Activated CD4-positive, alpha-beta T cell treated with anti-CD3 and anti-CD28 coated beads, Interleukin-2, amount 50 U/mL, for 48 hours (primary cell): ENCODE measurements at places on chromosomes 3 and 15.

- DNase-seq, result no peak
Observed at GRCh38 chr3:183203670-183204069, 41.1 kb upstream of the LAMP3 start.

DNA sequence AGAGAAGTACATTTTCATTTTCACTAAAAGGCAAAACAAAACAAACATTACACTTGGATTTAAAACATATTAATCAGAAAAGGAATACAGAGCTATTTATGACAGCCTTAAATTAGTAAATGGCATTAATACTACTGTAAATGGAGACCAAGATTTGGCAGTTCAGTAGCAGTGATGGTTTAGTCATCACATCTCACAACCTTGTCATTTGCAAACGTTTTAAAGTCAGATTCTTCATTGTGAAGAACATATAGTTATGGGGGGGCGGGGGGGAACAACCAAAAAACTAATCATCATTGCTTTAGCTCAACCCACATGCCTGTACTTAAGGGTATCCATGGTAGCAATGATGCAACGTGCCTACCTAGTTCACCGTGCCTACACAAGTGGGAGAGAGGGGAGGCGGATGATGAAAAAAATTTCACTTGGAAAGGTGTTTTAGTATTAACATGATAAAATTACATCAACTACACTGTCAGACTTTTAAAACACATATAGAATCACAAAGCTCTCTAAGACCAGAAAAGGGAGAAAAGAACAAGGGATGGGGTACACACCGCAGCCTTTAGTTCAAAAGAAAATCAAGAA, 40.1 kb downstream of the DLG1 start:
- no peak for DNase-seq

DNA sequence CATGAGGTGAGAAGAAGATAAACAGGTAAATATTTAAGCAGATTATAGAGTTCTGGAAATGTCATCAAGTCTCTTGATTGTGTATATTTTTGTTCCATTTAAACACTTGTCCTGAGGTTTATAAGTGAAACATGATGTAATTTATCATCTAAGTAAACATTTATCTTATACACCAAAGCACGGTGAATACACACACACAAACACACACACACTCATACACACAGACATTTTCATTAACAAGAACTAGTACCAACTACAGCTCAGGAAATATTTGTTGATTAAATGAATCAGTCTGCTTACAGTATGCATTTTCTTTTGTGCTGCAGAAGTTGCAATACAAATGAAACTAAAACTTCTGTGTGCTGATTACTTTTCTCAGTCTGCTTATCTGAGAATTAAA, 357.3 kb downstream of the ZBTB20 start:
- DNase-seq, result no peak

- DNase-seq, result no peak
Observed at GRCh38 chr3:186421946-186422345, 59.9 kb upstream of the DGKG start.

- DNase-seq, result no peak
Observed at GRCh38 chr3:79521221-79521848, 246.5 kb downstream of the ROBO1 start.

- no peak for DNase-seq
Observed at GRCh38 chr3:46372492-46373359, 2.0 kb downstream of the CCR5 start.

- no peak for DNase-seq
Observed at GRCh38 chr3:54421943-54422342, 299.6 kb downstream of the CACNA2D3 start.

DNA sequence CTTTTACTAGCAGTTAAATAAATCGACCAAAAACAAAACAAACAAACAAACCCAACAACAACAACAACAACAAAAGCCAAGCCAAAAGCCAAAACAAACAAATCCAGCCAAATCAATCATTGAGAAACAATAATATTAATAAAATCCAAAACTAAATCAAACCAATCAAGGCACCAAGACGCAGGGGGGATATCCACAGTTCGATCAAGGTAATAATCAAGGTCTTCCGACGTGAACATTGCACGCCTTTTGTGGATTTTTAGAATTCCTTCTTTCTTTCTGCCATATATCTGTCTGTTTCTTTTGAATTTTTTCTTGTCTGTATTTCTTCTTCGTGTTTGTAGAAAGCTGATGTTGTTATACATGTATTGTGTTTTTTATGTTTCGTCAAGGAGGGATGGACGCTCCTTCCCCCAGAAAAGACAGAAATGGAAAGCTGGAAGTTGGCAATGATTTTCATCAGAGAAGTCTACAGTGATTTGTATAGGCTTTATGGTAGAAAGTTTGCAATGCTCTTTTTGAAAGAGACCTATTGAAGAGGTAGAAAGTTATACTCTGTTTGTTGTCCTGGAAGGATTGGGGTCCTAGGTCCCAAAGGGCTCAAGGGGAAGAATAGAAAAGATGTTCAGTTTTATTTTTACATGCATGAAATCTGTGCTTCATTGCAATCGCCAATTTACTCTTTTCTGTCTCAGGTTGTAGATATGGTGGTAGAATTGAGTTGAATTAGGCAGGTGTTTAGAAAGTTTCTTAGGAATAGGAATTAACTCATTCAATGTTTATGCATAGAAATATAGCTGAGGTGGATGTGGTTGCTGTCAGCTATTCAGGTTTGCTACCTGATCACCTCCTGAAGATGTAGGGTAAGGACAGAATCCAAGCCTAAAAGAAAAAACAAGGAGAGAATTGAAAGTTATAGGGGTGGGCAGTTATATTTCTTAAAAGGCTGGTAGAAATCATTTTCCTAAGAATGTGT, 1.2 kb downstream of the ARPP21 start:
- DNase-seq, result no peak

GRCh38 chr3:194637066-194637465, 3.8 kb upstream of the TMEM44 start:
- DNase-seq, result no peak

DNA sequence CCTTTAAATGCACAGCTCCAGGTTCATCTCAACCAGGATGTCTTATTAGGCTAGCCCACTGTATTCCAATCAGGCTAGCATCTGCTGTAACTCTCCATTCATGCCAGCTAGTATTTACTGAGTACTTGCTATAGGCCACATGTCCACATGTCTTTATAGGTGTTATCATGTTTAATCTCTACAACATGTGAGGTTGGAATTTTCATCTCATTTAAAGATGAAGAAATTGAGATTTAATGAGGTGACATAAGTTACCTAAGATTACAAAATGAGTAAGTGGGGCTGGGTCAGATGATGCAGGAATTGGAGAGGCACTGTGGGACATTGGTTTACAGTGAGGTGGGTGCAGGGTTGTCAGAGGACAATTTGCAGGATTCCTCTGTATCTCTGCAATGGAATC, 2.9 kb downstream of the IFT122 start:
- no peak for DNase-seq

DNA sequence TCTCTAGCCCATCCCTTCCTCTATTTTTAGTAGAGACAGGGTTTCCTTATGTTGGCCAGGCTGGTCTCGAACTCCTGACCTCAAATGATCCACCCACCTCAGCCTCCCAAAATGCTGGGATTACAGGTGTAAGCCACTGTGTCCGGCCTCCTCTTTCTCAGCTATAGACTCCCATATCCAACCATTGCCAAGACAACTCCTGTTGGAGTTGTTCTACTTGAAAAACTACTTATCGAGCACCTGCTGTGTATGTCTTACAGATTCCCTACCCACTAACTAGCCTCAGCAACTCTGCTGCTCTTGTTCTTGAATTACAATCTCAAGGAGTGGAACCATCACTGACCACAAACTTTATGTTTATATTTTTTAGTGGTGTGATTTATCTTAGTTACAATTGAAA, 186.6 kb downstream of the SLC9A9 start:
- DNase-seq, result no peak

- peak; percentile 87 for DNase-seq
Observed at GRCh38 chr3:158672215-158673176, at the start of gene LXN. LXN (minus strand) TSS chr3:158672648; CDS start chr3:158672478, 170 bp downstream.

DNA sequence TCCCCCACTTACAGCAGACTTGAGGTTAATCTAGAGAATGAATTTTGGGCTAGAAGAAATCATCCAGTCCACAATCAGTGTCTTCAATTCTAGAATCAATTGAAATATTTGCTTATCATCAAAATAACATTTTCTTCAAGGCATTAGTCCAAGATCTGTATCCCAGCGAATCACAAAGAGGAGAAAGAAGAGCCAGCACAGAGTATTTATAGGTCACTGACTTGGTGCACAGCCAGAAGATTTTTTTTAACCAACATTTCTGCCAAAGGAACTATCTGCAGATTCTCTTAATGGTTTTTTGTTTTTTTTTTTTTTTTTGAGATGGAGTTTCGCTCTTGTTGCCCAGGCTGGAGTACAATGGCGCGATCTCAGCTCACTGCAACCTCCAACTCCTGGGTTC, 178.2 kb downstream of the TNIK start:
- no peak for DNase-seq

DNA sequence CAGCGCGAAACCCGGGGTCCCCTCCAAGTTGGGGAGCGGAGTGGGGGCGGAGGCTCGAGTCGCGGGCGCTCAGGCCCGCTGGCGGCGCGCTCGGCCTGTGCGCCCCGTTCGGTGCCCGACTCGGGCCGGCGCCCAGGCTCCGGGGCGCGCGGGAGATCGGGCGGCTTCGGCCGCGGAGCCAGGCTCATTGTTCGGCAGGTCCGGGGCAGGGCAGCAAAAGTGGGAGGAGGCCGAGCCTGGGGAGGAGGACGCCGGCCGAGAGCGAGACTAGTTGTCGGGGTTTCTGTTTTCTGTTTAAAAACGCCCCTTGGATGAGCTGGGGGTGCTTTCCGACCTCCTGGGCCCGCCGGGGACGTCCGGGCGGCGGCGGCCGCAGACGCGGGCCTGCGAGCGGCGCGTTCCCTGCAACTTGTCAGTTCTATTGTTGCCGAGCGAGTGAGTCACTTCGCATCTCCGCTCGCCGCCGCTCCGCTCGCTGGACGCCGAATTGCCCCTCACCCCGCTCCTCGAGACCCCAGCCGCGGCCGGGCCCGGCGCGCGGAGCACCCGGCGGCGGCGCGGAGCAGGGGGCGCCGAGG, 676 bp downstream of the TCF12 start:
- peak; percentile 55 for DNase-seq

DNA sequence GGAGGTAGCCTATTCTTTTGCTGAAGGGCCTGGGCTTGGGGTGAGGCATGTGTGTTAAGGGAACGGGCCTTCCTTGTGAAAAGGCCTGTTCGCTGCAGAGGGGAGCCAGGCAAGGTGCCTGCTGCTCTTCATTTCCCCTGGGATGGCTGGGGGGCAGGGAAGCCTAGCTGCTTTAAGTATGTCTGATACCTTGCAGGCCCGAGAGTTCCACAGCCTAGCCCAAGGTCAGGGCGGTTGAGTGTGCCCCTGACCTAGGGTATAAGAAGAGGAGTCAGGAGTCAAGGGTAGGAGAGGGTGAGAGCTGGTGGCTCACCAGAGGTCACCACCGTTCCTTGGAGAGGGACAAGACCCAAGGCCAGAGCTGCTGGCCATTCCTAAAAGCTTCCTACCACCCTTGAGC, 46.6 kb downstream of the UMPS start:
- no peak for DNase-seq

GRCh38 chr15:74184582-74185091, 11.1 kb downstream of the ISLR start:
- no peak for DNase-seq

DNA sequence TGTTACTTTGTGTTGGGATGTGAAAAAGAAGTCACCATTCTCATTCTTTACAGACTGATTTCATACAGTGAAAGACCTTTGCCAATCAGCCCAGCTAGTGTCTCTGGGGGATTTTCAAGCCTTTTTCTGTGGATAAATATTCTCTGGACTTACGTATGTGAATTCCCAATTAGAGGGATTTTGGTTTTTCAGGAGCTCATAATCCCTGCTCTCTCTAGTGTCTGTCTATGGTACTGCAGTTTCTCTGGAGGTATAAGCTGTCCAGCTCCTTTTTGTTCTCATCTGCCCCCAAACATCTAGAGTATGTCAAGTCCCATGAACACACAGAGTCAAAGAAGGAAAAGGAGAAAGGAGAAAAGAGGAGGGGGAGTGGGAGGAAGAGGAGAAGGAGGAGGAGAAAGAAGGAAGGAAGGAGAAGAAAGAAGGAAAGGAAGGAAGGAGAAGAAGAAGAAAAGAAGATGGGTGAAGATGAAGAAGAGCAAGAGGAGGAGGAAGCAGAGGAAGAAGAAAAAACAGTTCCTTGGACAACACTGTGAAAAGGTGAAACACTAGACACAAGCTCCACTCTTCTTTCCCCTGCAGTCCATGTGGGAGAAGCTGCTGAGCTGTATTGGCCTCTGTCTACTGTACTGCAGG, 218.6 kb downstream of the GREM1 start:
- DNase-seq, result no peak

- no peak for DNase-seq
Observed at GRCh38 chr15:27864086-27864485, 235.0 kb downstream of the OCA2 start.

- DNase-seq, result no peak
Observed at GRCh38 chr3:192155194-192155593, 572.1 kb downstream of the FGF12 start.

DNA sequence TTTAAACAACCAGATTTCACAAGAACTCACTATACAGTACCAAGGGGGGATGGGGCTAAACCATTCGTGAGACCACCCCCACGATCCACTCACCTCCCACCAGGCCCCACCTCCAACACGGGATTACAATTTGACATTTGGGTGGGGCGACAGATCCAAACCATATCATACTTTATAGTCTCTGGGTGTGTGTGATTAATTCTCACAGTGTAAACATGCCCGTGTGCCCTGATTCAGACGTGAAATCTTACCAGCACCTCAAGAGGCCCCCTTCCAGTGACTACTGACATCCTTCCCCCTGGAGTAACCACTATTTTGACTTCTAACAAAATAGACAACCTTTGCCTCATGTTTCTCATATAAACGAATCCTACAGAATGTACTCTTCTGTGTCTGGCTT, 5.0 kb upstream of the PDIA5 start:
- DNase-seq, result no peak

GRCh38 chr3:176632925-176633324, 564.4 kb downstream of the TBL1XR1 start:
- DNase-seq, result no peak

GRCh38 chr3:170914690-170915089, 6.3 kb upstream of the EIF5A2 start:
- DNase-seq, result no peak

GRCh38 chr15:75368689-75369239, 357 bp upstream of the MAN2C1 start:
- peak; percentile 32 for DNase-seq
